Midbrain (tissue), 1 donor: ENCODE measurements at places on chromosomes 2 and 18.

DNA sequence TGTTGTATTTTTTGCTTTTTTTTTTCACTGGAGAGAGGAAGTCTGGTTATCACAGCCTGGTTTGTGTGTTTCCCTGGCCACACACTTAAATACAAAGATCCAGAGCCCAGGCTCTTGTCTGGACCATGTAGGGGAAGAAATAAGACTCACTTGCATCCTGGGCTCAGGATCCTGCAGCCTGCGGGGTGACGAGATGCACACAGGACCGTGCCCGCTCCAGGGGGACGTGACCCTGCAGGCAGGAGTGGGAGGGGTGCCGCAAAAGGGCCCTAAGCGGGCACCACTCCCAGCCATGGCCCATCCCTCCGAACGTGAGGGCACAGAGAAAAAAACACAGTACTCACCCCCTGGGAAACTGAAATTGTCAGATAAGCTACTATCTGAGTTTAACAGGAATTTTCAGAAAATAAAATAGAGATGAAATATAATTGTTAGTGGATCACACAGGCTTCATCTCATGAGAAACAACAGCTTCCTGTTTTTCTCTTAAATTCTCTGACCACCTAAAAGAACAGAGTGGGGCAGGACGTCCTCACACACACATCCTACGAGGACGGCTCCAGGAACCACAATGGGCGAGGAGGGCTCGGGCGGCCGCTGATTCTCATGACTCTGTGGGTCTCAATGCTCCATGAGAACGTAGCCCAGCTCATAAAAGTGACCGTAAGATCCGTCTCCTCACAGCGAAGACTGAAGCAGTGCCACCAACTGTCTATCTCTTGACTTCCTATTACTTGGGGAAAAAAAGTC is 142.6 kb upstream of the ALKAL2 start:
- no peak for DNase-seq

DNA sequence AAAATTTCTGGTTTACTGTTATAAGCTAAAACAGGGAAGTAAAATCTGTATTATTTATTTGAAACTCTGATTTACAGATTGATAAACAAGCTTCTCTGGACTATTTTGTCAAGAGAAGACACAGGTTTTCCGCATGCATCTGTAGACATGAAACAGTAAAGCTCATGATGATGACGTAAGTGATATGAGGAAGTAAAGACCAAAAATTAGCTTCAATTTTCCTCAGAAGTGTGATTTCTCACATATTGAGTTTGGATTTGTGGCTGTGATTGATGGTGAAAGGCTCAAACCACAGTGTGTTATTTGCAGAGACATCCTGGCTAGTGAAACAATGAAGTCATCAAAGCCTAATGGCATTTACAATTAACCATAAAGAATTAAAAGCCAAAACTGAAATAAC is 12.6 kb upstream of the LONRF2 start:
- no peak for DNase-seq

DNA sequence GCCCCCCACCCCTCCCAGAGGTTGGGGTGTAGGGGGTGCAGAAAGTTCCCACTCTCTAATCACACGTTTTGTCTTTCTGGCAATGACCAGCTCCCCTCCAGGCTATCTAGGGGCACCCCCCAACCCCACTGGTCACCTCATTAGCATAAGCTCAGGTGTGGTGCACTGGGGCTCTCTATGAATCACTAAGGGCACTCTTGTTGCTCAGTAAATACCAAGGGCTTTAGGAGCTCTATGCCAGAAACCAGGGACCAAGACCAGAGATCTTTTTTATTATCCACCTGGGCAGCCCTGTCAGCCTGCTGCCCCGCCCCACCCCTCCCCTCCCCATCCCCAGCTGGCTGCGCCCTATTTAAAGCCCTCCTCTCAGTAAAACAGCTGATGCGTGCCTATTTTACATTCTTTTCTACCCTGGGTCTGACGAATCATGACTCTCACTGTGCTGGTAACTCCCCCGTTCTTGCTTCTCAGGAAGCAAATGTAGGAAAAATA is 24.3 kb downstream of the NCK2 start:
- DNase-seq, result no peak

DNA sequence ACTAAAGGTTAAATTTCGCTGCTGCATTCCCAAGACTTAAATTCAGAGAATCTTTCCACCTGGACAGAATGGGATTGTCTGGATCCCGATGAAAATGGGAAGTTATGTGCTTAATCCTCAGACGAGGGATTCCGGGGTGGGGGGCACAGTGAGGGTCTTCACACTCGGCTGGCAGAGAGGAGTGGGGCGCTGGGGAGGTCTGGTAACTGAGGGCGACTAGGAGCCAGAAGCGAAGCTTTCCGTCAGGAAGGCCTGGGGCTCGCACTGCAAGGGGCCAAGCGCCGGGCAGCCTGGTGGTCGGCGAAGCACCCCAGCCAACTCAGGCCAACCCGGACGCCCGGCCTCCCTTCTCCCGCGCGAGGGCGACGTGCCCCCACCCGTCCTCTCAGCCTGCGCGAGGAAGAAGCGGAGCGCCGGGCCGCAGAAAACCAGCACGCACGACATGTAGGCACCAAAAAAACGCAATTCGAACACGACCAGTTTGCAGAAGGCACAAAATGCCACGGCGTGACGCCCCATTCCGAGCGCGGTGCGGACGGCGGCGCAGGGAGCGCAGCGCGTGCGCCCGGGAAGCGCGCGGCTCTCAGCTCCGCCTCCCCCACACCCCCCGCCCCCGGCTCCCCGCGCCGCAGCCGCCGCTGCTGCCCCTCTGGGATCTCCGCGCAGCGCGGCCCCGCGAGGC is 188.1 kb downstream of the ZEB2 start:
- peak; percentile 92 for DNase-seq

- no peak for DNase-seq
These were observed 309.6 kb upstream of the SKOR2 start for GRCh38 chr18:47560723-47561715.

DNA sequence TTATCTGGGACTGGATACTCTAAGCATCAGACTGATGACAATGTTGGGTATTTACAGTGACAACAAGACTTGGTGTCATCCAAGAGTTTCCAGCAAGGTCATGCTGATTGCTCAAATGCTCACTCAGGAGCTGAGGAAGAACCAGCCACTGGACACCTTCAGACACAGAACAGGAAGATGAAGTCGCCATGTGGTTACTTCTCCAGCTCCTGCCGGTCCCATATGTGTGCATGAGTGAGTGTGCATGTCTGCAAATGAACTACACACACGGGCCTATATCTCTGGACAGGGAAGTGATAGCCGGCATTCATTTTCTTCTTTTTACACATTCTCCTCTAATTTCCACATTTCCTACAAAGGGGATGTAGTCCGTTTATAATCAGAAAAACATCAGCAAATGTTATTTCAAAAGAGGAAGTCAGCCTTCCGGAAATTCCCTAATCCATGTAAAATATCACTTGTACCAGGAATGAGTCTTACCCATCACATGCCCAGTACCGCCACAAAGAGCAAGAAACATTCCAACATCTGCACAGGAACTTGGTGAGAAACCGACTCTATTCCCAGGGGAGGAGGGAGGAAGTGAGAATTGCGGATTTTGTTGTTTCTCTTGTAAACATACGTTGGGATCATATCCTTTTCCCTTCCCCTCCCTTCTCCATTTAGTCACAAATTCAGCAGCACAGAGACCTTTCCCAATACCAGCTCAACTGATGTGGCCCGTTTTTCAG is 10.8 kb downstream of the RFX8 start:
- DNase-seq, result no peak

DNA sequence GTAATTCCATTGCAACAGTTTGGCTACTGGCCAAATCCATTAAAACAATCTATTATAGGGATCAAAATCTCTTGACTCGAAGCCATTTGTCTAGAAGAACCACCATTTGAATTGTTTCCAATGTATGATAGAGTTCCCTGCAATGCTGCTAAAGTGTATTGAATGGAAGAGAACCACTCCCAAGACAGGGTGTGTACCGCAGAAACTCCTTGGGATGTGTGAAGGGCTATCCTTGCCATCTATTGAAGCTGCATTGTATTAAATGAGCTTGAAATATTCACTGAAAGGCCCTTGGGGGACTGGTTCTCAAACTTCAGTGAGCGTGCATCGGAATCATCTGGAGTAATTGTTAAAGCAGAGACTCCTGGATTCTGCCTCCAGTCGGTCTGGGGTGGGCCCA is 260.4 kb upstream of the MEIS1 start:
- no peak for DNase-seq
